CD4-positive, alpha-beta memory T cell (primary cell): ENCODE measurements at places on chromosomes 11 and 22.

GRCh38 chr22:42621505-42622002 is 6.9 kb upstream of the POLDIP3 start:
- peak; percentile 52 for DNase-seq

GRCh38 chr22:21713428-21714058 is 22.1 kb downstream of the YPEL1 start:
- no peak for DNase-seq

DNA sequence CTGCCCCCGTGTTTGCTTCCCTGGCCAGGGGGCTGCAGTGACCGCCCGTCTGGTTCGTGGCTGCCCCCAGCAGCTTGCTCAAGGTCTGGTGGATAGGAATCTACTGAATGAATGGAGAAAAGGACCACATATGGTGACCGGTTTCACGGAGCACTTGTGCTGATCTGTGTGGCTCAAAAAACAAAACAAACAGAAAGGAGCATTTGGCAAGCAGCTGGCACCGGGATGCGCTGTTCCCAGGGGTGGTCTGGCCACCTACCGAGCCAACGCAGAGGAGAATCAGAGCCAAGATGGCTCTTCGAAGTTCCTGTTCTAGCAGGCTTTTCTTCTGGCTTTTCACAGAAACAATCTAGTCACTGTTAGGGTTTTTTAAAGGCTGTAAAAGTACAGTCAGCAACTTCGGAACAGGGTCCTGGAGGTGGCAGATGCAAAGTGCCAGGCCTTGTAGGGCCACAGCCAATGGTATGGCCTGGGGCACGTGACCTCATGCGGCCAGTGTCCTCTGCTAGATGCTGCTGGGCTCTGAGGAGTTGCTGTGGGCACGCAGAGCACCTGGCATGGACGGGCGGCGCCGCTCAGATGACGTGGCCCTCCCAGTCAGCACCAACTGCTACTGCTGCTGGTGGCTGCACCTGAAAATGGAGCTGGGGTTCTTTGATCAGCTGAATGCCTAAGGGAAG is 27.3 kb upstream of the PACSIN2 start:
- DNase-seq = no peak

- no peak for DNase-seq
Measured at GRCh38 chr11:2143477-2143798, 4.2 kb upstream of the IGF2 start.
